ENCODE measurements at places on chromosomes 16 and 17.

GRCh38 chr17:63634816-63635215 lies 12.6 kb downstream of the MAP3K3 start:
- DNase-seq, result no peak

DNA sequence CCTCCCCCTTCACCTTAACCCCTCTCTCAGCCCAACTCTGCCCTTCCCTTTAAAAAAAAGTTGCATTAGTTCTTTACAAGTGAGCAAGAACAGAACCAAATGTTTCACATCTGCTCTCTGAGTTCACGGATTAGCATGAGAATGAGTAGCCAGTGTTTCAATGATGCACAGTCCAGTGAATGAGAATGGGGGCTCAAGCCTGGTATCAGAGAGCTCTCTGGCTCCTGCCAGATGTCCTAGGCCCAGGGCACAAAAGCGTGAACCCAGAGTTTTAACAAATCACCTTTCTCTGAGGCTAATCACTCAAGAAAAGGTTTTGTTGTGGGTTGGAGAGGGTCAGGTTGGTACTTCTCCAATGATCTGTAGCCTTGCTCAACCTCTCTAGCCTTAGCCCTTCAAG lies 41.5 kb upstream of the HS3ST3A1 start:
- DNase-seq, result no peak

DNA sequence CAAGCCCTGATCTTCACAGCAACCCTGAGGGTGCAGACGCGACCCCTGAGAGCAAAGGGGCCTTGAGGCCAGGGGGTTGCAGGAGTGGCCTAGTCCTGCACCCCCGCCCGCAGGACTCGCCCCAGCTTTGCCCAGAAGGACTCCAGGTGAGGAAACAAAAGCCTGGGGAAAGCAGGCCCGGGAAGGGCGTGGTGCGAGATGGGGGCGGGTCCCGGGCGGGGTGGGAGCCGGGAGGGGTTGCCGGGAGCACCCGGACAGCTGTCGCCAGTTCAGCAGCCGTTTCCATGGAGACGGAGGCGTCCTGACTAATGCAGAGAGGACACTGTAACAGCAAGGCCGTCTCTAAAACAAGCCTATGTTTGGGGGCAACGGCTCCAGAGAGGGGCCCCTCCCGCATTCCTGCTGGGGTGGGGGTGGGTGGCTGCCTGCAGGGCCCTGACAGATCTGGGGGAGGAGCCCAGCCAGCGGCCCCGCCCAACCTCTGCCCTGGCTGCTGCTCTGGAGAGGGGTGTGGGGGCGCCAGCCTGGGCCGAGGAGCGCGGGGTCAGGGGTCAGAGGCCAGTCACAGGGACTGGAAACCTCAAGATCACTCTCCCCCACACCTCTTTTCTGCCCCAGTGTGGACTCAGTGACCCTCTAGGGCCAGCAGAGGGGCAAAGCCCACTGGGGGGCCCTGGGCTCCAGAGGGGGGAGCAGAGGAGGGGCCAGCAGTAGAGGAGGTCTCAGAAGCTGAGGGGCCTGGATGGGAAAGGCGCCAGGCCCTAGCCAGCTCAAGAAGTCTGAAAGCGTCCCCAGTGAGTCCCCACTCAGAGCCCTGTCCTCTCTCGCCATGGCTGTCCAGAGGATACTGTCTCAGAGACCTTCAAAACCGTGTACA lies 3.1 kb upstream of the TPPP3 start:
- peak; percentile 93 for DNase-seq

GRCh38 chr17:77503916-77504651 lies 363.3 kb downstream of the SEC14L1 start:
- DNase-seq, result no peak

- peak; percentile 99 for DNase-seq
These were observed 28.0 kb upstream of the SNN start for GRCh38 chr16:11639925-11640899.

DNA sequence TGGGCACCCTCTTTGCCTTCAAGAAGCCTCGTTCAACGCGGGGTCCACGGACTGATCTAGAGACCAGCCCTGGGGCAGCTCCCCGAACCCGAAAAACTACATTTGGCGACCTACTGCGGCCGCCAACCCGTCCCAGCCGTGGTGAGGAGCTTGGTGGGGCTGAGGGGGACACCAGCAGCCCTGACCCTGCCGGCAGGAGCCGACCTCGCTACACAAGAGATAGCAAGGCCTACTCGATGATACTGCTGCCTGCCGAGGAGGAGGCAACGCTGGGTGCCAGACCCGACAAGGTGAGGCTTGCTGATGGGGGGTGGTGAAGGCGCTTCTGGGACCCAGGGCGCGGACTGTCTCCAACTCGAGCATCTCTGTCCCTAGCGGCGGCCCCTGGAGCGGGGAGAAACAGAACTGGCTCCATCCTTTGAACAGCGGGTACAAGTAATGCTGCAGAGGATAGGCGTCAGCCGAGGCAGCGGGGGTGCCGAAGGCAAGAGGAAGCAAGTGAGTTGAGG lies 5.6 kb downstream of the ACD start:
- no peak for DNase-seq

DNA sequence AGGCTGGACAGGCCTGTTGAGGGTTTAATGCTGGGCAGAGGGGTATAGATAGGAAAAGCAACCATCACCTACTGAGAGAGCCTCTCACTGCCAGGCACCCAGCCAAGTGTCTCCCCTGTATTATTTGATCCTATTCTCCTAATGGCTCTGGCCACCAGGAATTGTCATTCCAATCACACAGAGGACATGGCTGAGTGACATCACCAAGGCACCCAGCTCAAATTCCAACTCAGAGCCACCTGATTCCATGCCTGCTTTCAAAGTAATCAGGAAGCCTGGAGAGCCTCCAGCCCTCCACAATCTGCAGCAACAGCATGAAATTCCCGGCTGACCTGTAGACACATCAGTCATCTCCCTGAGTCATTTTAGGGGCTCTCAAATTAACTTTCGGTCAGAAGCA lies 368.9 kb upstream of the C16orf82 start:
- no peak for DNase-seq

GRCh38 chr16:86848821-86849220 lies 270.5 kb downstream of the FOXL1 start:
- DNase-seq, result no peak

GRCh38 chr17:19305761-19306159 lies 56.8 kb downstream of the B9D1 start:
- no peak for DNase-seq

GRCh38 chr17:76404256-76404655 lies 19.8 kb downstream of the SPHK1 start:
- no peak for DNase-seq

GRCh38 chr16:84913315-84913714 lies 93.5 kb downstream of the CRISPLD2 start:
- DNase-seq, result no peak

DNA sequence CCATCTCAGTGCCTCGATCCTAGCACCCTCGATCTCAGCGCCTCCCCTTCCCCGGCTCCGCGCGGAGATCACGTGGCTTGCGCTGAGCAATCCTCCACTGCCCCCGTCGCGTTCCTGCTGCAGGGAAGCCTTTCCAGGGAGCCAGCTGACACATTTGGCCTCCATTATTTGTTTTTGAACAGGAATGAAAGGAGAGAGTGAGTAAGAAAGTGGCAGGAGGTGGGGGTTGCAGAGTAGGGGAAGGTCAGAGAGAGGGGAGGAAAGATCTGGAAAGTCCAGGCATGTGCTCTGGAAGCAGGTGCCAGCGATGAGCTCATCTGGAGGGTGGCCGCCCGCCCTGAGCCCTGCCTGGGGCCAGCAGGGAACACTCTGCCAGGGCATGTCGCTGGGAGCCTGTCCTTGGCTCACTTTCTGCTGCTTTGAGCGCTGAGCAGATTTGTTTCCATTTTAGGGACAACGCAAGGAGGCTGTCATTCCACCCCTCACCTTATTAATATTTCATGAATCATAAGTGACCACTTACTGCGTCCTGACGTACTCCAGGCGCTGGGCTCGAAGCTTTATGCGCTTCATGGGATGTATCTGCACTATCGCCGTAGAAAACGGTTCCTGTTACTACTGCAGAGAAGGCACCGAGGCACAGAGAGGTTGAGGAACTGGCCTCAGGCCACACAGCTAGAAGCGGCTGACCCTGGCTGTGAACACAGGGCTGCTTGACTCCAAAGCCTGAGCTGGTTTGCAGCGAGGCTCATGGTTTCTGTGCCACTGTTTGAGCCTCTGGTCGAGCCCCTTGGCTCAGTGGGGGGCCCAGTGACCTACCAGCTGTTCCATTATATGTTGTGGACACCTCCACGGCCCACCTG lies 283.1 kb downstream of the SEC14L1 start:
- DNase-seq, result peak; percentile 97

- DNase-seq, result peak; percentile 77
These were observed 55.8 kb upstream of the FASN start for GRCh38 chr17:82153745-82154375.

DNA sequence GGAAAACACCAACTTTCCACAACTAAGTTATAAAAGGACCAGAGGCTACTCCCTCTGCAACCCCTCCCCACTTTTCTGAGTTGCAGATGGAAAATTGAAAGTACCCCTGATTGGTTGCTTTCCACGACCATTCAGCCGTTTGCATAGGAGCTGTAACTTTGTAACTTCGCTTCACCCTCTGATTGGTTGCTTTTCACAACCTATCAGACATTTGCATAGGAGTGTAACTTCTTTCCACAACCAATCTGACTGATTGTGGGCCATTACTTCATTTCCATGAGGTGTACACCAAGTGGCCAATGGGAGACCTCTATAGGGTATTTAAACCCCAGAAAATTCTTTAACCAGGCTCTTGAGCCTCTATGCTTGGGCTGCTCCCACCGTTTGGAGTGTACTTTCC lies 644.1 kb downstream of the WWOX start:
- no peak for DNase-seq

DNA sequence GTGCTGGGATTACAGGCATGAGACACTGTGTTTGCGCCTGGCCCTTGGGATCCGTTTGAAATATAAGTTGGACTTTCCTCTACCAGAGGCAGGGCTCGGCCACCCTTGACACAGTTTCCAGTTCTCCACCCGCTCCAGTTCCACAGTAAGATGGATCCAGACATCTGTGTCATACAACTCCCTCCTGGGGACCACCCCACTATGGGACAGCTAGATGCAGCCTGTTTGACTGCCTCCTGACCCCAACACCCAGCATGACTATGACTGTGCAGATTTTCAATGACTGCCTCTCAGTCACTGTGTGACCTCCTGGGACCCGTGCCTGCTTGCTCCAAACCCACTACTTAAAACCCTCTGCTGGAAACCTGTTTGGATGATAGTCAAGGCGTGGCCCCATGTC lies 166.7 kb downstream of the IRF8 start:
- no peak for DNase-seq

- no peak for DNase-seq
These were observed 594.0 kb downstream of the WWOX start for GRCh38 chr16:78693496-78693895.

Data from GM23248 (cell line).